ENCODE measurements at places on chromosomes 5 and 9. TPM values are rescaled to one million over a fixed set of nuclear protein-coding genes. Genes with fewer than 3 reads are reported as not detected.

The PTGDS gene
- total RNA-seq = not detected

The GABRA6 gene
- not detected for total RNA-seq

GRCh38 chr5:5217371-5217770 is 77.2 kb downstream of the ADAMTS16 start:
- H3K27me3 ChIP-seq = no peaks in the 10 kb centered on the region
- H3K27ac ChIP-seq = no peak overlapping the region
- H3K4me3 ChIP-seq = no peak overlapping the region
- no peaks in the 10 kb centered on the region for H3K36me3 ChIP-seq

GRCh38 chr9:34154057-34154456 is 24.8 kb upstream of the UBAP1 start:
- H3K36me3 ChIP-seq = no peaks in the 10 kb centered on the region
- H3K27me3 ChIP-seq = no peaks in the 10 kb centered on the region
- H3K4me3 ChIP-seq = no peak overlapping the region
- no peak overlapping the region for H3K27ac ChIP-seq
- no peak for DNase-seq

GRCh38 chr5:79975422-79975821 is 15.6 kb downstream of the MTX3 start:
- H3K27me3 ChIP-seq = no peaks in the 10 kb centered on the region
- peaks cover 13% of the 10 kb centered on the region for H3K36me3 ChIP-seq
- H3K4me3 ChIP-seq = no peak overlapping the region

DNA sequence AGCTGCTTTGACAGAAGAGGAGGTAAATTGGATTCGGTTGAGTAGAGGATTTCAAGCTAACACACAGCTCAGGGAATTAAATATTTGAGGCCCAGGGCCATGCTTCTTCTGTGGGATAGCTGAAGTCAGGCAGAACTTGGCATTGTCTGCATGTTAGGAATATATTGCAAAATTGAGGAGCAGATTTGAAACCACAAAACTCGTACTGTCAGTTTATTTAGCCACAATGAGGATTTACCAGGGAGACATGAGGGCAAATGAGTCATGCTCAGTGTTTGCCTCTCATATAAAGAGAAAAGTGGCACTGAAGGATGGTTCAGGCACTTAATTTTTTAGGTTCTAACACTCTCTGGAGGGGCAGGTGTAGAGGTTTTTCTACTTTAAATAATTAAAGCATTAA is 83.0 kb upstream of the PRLR start:
- DNase-seq = no peak
- H3K4me1 ChIP-seq = peaks cover 7% of the 10 kb centered on the region
- H3K27me3 ChIP-seq = no peaks in the 10 kb centered on the region
- H3K4me3 ChIP-seq = no peak overlapping the region
- H3K27ac ChIP-seq = no peak overlapping the region
- H3K36me3 ChIP-seq = no peaks in the 10 kb centered on the region

Data from neural progenitor cell (in vitro differentiated cells).